ENCODE measurements at places on chromosomes 5 and 9. TPM values are rescaled to one million over a fixed set of nuclear protein-coding genes. Genes with fewer than 3 reads are reported as not detected.
A peak's percentile ranks its signal among the peaks of the same experiment; 100 is the strongest.

- no peak for DNase-seq
These were observed 157.2 kb upstream of the CD180 start for GRCh38 chr5:67353500-67354450.

DNA sequence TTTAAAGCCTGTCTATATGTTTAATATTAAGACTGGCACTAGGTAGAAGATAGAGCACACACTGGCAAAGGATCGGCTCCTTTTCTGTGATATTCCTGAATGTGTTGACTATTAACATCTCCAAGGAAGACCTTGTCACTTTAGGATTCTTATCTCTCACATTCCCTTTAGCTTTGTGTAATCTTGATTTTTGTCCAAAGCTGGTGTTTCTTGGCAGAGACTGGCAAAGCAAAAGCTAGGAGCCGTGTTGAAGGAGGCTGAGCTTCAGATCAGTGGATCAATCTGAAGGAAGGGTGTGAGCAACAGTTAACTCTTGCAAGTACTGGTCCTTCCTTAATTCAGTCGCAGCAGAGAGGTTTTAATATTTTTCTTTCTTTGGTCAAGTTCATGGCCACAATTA is 830.4 kb upstream of the ZNF608 start:
- no peak for DNase-seq

TMEM174 gene
- total RNA-seq = not detected

DNA sequence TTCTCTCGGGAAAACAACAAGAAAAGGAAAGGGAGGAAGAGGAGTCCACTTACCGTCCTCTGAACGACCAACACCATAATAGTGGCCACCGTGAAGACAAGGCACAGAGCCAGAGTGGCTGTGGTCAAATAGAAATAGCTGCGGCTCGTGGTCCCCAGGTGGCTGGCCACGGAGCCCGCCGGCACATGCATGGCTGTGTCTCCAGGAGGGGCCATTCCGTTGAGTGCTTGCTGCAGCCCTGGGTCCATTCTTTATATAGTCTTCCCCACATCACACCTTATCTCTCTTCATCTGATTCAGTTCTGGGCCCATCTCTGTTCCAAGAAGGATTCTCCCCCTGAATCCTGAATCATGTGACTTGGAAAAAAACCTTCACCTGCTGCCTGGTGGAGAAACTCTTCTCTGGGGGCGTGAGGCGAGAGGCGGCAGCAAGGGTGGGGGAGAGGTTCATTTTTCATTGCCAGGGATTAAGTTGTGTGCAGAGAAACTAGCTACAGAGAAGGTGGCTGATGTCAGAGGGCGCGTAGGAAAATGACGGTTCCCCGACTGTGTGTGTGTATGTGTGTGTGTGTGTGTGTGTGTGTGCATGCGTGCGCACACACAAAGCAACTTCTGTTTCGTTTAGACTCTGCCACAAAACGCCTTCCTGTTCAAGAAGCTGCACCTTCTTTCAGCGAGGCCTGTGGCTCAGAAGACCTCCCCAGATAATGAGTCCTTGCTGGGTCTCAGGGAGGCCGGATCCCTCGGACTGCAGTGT is at the start of gene TNFSF8:
Gene TNFSF8, minus strand, starts transcription at position 536 of the 757 bp plus-strand sequence. Its CDS starts 288 bp downstream, at position 248.
- DNase-seq = no peak

DNA sequence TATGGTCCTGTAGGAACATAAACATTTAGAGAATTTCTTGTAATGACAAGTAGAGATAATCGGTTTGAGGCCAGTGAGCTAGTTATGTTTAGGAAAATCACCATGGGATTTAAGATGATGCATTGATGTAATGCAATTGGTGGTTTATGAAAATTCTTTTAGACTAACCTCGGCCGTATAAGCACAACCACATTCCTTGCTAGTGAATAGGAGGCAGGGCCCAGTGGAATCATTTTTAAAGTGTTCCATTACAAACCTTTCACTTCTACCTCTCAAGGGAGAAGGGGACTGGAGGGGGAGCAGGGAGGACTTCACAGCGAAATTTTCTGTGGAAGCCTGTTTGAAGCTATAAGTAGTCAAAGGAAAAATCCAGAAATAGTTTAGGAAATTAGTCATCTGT is 71.8 kb upstream of the NFIL3 start:
- DNase-seq = no peak

- DNase-seq = peak; percentile 65
These were observed 31.4 kb downstream of the COL15A1 start for GRCh38 chr9:98974994-98975712.

HTR4 gene
- total RNA-seq = not detected

DNA sequence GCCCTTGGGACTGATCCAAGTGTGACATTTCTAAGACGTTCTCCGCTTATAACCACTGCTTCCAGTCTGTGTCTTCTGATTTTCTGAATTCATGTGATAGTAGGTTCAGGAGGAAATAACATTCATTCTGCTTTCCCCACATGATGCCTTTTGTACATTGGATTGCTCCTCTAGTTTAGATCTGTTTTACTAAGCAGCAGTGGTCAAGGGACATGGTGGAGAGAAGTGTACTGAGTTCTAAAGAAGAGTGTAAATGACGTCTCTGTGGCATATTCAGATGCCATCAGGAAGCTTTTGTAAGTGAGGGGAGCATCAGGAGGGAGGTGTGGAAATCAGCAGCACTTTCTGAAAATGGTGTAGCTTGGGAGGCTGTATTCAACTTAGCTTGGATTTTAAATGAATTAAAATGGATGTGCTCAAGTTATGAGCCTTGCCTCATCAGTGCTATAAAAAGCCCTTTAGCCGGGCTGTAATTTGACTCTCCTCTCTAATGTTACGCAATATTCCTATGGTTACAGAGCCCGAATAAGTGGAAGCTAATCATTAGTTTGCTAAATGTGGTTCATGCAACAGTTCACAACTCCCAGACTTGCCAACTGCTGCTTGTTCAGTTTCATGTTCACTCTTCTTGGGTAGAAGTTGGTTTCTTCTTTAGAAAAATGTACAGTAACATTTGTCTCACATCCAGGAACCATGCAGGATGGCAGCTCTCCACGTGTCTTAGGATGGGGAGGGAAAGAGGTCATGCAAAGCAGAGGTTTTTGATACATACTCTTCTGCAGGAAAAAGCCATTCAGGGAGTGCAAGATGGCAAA is 281.3 kb downstream of the ARHGAP26 start:
- no peak for DNase-seq

GRCh38 chr9:134575103-134575900 is 66.3 kb upstream of the COL5A1 start:
- no peak for DNase-seq

BHMT2 gene
- total RNA-seq = 7.7 TPM

DNA sequence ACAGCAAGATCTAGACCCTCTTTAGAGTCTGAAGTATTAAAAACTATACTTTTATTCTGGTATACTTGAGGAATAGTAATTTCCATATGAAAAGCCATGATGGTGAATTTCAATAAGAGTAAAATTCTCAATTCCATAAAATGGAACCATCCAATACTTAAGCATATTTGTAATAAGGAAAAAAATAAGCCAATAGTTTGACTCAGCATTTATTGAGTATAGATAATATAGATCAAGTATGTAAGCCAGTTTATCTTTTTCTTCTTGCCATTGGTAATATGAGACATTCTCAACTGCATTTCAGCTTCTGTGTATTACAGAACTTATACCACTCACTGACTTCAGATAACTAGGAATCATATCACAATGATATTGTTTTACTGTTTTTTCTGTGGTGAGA is 361.0 kb downstream of the SLCO4C1 start:
- no peak for DNase-seq

- no peak for DNase-seq
These were observed 61.1 kb downstream of the TMOD1 start for GRCh38 chr9:97562542-97562941.

DNA sequence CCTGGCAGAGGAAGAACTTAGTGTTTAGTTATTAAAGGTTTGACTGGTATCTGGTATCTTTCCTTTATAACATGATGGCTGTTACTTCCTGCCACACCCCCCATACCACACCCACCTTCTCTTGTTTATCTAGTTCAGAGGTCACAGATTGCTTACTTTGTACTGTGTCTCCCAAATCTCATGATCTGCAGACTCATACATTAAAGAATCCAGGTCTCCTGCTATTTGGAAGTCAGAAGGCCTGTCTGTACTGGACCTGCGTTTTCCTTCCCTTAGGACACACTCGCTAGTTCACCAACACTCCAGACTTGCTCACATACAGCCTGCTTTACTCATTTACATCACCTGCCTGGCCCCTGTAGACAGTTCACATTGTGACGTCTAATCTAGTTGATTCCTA is 39.3 kb downstream of the NUDT12 start:
- no peak for DNase-seq

FIBCD1 gene
- not detected for total RNA-seq

SOWAHA gene
- not detected for total RNA-seq

GRCh38 chr9:85007748-85008147 is 338.2 kb downstream of the NTRK2 start:
- DNase-seq = no peak

GGTA1 gene
- total RNA-seq = 5.4 TPM

DNA sequence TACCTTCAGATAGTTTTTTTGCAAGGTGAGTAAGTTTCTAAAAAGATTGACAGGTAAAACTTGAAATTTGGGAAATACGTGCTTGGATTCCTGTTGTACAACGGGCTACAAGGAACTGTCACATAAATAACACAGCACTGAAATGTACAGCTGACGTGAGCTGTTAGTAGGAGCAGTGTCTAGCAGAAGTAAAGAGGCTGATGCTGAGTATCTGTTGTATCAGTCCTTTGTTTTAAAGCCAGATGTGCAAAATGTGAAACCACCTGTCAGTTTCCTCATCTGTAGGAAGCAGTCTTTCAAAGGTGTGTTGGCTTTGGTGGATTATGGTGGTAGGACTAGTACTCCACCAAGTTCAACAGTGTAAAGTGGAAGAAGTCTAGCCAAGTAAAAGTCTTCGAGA is 122.3 kb downstream of the EFNA5 start:
- no peak for DNase-seq

ACSL6 gene
- 0.65 TPM for total RNA-seq

DNA sequence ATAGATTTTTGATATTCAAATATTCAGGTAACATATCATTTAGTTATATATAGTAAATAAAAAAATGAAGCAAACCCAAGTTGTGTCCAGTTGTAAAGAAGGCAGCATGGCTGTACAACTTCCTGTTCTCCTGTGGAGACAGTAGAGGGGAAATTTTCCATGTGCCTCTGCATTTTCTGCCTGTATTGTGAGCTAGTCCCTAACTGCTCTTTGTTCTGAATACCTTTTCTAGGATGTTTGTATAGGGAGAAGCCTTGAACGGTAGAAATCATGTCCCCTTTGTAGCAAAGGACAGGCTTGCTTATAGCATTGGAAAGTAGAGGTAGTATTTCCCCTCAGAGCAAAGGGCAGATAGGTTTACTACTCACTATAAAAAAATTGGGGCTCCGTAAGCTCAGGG is 13.3 kb upstream of the RPS23 start:
- no peak for DNase-seq

DNA sequence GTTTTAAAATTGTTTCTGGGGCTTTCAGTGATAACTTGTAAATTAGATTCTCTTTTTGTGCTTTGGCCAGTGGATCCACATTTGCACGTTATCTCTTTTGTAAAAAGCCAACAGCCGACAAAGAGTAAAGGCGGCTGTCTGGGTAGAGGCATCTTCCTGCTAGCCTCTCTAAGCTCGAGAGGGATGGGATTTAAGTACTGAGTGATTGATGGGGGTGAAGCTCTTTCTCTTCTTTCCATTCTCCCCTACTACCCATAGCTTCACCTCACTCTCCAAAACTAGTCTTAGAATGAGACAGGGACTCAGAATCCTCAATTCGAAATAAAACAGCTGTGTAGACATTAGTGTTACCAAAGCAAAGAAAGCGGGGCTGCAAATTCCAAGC is 3.4 kb downstream of the PBX3 start:
- DNase-seq = no peak

- DNase-seq = no peak
These were observed 15.8 kb downstream of the RAB14 start for GRCh38 chr9:121185774-121186403.

KCNIP1 gene
- 24.4 TPM for total RNA-seq

- DNase-seq = no peak
These were observed 413.5 kb downstream of the TLE4 start for GRCh38 chr9:79985264-79985663.

TSSK1B gene
- not detected for total RNA-seq

GRCh38 chr5:130166839-130167490 is 262.7 kb downstream of the CHSY3 start:
- DNase-seq = no peak

DNA sequence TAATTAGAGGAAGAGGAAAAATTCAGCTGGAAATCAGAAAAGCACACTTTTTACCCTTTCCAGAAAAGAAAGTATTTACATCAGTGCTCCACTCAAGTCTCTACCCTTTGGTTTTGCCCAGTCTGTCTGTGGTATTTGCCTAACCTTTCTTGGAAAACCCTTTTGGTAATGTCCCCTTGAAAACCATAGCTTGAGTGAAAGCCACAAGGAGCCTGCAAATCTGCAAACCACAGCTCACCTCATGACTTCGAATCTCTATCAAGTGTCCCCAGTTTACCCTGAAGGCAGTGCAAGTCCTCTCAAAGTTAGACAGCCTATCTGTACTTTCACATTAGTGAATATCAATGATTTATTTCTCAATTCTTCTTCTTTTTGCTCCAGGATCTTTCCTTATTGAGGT is 162.1 kb upstream of the TSLP start:
- no peak for DNase-seq

DNA sequence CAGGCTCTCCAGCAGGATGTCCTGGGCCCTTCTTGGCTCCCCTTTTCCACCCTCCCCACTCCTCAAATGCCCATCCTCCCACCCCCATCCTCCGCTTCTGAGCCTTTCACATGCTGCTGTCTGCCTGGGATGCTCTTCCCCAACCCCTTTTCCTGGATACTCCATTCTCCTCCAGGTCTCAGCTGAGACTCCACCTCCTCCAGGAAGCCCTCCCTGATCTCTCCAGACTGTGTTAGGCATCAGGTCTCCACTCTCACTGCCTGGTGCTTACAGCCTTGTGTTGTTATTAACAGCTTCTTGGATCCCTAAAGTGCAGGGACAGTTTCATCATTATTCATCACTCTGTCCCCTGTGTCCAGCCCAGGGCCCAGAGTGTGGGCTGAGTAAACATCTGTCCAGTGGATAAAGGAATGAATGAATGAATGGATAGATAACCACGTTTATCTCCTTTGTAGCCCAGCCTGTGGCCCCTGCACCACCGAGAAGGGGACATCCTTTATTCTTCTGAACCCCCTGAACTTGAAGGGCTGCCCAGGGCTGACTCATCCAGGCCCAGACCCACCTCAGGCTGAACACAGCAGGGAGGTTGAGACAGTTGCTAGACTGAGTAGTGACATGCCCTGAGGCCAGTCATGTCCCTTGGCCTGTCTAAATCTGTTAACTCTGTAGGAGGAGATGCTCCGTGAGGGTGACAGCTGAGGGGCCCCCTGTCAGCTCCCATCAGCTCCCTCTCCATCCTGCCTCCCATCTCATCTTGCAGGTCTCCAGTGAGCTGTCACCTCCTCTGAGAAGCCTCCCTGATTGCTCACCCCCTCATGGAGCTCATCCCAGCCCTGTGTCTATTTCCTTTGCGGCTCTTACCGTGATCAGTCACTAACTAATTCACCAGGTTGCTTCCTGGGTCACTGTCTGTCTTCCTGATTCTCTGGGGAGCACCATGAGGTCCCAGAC is 14.6 kb upstream of the LAMC3 start:
- DNase-seq = no peak

DNA sequence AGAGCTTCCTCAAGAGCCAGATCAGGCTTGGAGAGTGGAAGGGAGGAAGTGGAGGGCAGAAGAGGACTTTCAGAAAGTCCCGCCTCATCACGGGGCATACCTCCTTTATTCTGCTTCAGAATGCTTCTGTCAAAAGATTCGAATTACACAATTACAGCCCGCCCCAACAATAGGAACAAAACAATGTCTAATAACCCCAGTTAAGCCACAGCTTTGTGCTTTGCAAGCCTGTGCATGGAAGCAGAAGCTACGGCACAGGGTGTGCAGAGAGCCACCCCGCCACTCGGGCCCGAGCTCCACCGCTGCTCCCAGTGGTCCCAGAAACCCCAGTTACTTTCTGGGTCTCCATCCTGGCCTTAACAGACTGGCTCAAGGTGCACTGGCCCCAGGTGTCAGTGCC is 23.5 kb downstream of the HNRNPH1 start:
- no peak for DNase-seq

All from lung microvascular endothelial cell (primary cell).